ENCODE measurements at places on chromosomes 2 and 18. TPM values are rescaled to one million over a fixed set of nuclear protein-coding genes. Genes with fewer than 3 reads are reported as not detected.

The CHRNG gene
- total RNA-seq: 77.7 TPM

The DYNAP gene
- not detected for total RNA-seq

The MC5R gene
- 2.9 TPM for total RNA-seq

The MORN2 gene
- total RNA-seq: 14.7 TPM

The TPO gene
- 0.18 TPM for total RNA-seq

The SMAD2 gene
- 91.8 TPM for total RNA-seq

The AFF3 gene
- 7.2 TPM for total RNA-seq

The REG3A gene
- total RNA-seq: not detected

The PCARE gene
- 0.09 TPM for total RNA-seq

The ABCB11 gene
- total RNA-seq: 0.04 TPM

The SERPINB12 gene
- total RNA-seq: 0.62 TPM

The GTF2A1L gene
- 3.4 TPM for total RNA-seq

The FAM237A gene
- not detected for total RNA-seq

The ASIC4 gene
- 0.44 TPM for total RNA-seq

The BOLL gene
- 0.62 TPM for total RNA-seq

The NTSR2 gene
- total RNA-seq: not detected

The MYCN gene
- total RNA-seq: 5.9 TPM

The NXPH2 gene
- total RNA-seq: 10.6 TPM

The ALPI gene
- not detected for total RNA-seq

All from muscle of leg (tissue), 16 donors.